ENCODE measurements at places on chromosomes 11 and 22. TPM values are rescaled to one million over a fixed set of nuclear protein-coding genes. Genes with fewer than 3 reads are reported as not detected.

UCP3 gene
- 2.0 TPM for total RNA-seq

SAA4 gene
- total RNA-seq = not detected

GTSE1 gene
- 2.4 TPM for total RNA-seq

F2 gene
- total RNA-seq = 0.57 TPM

CD248 gene
- total RNA-seq = 50.9 TPM

RAB36 gene
- total RNA-seq = 5.0 TPM

GRCh38 chr11:57566905-57567514, 462 bp downstream of the UBE2L6 start:
- no peak overlapping the region for H3K27ac ChIP-seq
- H3K27me3 ChIP-seq = no peaks in the 10 kb centered on the region
- peaks cover 9% of the 10 kb centered on the region for H3K4me1 ChIP-seq
- peak; percentile 7 for DNase-seq

DNA sequence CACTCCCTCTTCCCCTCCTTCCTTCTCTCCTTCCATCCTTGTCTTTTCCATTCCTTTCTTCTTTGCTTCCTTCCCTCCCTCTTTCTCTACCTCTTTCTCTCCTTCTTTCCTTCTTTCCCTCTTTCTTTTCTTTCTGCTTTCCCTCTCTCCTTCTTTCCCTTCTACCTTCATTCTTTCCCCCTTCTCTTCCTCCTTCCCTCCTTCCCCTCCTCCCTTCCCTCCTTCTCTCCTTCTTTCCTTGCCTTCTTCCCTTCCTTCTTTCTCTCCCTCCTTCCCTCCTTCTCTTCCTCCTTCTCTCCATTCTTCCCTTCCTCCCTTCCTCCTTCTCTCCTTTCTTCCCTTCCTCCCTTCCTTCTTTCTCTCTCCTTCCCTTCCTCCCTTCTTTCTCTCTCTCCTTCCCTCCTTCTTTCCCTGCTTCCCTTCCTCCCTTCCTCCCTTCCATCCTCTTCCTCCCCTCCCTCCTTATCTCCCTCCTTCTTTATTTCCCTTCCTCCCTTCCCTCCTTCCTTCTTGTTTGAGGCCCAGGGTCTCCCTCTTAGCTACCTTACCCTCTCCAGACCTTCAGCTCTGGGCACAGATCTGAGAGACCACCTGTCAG, 77.0 kb downstream of the BUD13 start:
- no peaks in the 10 kb centered on the region for H3K27me3 ChIP-seq
- no peaks in the 10 kb centered on the region for H3K36me3 ChIP-seq
- H3K4me1 ChIP-seq = no peaks in the 10 kb centered on the region
- no peak overlapping the region for H3K4me3 ChIP-seq
- no peak for DNase-seq
- H3K27ac ChIP-seq = no peak overlapping the region

DNA sequence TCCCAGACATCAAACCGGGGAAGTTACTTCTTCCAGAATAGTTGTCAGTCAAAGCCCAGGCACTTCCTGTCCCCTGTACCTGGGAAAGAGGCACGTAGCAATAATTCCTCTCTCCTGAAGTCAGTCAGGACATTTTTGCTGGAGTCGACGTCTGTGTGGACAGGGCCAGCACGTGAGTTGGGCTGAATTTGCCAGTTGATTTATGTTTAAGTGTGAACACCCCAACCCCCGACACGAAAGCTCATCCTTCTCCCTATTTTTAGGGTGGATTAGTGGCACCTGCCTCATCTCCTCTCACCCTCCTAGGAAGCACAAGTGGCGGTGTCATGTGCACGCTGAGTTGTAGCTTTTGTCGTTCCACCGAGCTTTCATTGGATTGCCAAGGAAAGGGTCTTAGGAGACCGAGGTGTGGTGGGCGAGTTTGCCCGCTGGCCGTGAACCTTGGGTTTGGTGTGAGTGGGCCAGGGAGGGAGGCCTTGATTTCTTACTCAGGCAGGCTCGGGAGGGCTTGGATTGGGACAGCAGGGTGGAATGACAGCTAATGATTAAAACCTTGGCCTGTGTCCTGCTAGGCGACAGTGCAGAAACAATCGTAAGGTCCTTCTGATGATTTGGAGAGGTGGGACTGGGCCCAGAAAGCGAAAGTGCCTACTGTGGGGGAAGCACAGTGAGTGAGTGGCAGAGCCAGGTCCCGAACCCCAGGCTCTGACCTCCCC, 87.0 kb upstream of the CRYBB3 start:
- H3K4me1 ChIP-seq = peaks cover 4% of the 10 kb centered on the region
- H3K27me3 ChIP-seq = no peaks in the 10 kb centered on the region
- no peaks in the 10 kb centered on the region for H3K36me3 ChIP-seq

DNA sequence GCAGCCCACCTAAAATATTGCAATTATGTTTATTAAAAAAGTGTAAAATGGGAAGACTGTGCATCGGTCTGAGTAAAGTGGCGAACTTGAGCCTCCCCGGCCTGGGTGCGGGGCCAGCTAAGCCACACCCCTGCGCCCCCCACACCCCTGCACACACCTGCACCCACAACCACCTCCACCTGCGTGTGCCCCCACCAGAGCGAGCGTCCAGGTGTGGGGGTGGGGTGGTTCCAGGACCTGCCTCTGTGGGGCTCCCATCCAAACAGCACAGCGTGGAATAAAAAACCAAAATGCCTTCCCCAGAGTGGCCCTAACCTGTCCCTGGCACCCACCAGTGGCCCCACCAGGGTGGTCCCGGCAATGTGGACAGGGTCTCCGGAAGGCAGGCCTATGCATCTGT, 30.1 kb upstream of the CARS1 start:
- peaks cover 9% of the 10 kb centered on the region for H3K4me1 ChIP-seq
- peaks cover 2% of the 10 kb centered on the region for H3K27me3 ChIP-seq
- no peak overlapping the region for H3K27ac ChIP-seq
- no peaks in the 10 kb centered on the region for H3K36me3 ChIP-seq
- H3K4me3 ChIP-seq = no peak overlapping the region

DNA sequence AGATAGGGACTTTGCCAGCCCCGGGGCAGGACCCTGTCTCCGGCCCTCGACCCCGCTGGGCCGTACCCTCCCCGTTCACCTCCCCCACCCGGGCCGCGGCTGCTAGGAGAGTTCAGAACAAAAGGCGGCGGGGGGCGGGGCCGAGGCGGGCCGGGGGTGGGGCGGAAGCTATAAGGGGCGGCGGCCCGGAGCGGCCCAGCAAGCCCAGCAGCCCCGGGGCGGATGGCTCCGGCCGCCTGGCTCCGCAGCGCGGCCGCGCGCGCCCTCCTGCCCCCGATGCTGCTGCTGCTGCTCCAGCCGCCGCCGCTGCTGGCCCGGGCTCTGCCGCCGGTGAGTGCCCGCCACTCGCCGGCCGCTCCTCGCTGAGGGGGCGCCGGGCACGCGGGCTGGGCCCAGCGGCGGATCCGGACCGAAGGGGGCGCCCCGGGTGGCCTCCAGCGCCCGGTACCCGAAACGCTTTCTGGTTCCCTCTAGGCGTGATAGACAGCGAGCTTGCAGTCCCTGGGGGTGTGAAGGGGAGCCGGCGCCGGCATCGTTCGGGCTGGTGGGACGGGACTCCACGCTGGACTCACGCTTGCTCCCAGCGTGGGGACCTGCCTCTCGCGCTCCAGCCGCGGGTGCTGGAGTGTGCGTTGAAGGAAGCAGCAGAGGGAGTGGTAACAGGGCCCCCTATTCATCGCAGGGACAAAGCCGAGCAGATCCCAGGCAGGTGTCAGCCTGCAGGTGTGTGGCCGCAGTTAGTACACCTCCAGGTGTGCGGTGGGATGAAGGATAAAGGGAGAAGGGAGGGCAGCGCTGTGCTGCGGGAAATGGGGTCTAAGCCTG, at the start of gene MMP11:
Gene MMP11 (plus strand): TSS at position 201 of the 825 bp plus-strand sequence. CDS start 22 bp downstream, at position 223.
- peaks cover 10% of the 10 kb centered on the region for H3K4me1 ChIP-seq
- DNase-seq = no peak
- H3K36me3 ChIP-seq = no peaks in the 10 kb centered on the region
- no peaks in the 10 kb centered on the region for H3K27me3 ChIP-seq
- no peak within 1 kb of the TSS for H3K27ac ChIP-seq
- peak within 1 kb of the TSS; percentile 49 for H3K4me3 ChIP-seq

DNA sequence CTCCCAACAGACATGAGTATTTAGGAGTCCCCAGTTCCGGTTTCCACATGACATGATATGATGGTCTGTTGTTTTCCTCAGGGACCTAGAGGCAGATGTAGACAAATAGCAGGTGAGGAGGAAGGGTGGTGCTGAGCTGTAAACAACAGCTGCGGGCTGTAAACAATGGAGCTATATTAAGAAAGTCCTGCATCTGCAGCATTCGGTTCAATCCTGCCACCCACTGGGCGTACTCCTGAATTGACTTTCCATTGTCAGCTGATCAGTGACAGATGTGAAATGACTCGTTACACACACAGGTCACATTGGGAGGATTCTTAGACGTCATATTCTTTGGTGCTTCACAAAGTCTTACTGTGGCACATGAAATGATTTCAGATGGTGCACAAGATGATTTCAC, 26.8 kb upstream of the RAG1 start:
- H3K4me3 ChIP-seq = no peak overlapping the region
- no peaks in the 10 kb centered on the region for H3K36me3 ChIP-seq
- H3K27me3 ChIP-seq = peaks cover 2% of the 10 kb centered on the region
- H3K27ac ChIP-seq = no peak overlapping the region
- DNase-seq = peak; percentile 24

DNA sequence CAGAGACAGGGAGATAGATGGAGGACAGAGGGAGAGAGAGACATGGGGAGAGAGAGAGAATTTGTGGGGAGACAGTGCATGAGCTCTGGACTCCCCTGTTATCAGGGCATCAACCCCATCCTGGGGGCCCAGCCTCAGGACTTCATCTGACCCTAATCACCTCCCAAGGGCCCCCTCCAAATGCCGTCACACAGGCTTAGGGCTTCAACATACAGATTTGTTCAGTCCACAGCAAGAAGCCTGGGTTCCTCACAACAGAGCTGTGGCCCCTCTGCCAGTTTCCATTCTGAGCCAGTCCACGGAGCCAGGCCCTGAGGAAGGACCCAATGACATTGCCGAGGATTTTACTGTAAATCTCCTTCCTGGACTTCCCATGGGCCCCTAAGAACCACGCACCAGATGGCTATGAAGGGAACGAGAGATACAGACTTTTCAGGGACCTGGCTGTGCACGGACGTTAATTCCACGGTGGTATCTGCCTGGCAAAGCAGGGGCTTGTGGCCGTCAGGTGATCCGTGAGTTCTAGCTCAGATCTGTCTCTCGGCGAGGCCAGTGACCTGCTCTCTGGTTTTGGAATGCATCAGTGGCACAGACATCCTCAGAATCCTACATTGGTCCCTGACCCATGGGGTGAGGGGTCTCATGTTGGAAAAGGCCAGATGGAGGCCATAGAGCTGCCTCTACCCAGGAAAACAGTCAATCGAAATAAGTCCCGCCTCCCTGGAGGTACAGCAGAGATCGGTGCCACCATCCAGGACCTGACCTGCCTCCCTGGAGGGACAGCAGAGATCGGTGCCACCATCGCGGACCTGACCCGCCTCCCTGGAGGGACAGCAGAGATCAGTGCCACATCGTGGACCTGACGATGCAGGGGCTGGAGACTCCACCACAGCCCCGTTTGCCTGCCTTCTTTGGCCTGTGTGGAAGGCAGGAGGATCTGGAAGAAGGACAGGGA, 8.7 kb upstream of the B4GALNT4 start:
- no peak overlapping the region for H3K4me3 ChIP-seq
- H3K27ac ChIP-seq = no peak overlapping the region
- H3K36me3 ChIP-seq = no peaks in the 10 kb centered on the region
- peaks cover 2% of the 10 kb centered on the region for H3K4me1 ChIP-seq
- H3K27me3 ChIP-seq = no peaks in the 10 kb centered on the region

- H3K27me3 ChIP-seq = no peaks in the 10 kb centered on the region
- DNase-seq = peak; percentile 63
- no peaks in the 10 kb centered on the region for H3K4me1 ChIP-seq
- peaks cover 15% of the 10 kb centered on the region for H3K36me3 ChIP-seq
Measured at GRCh38 chr11:17129003-17129402, 51.5 kb upstream of the RPS13 start.

- H3K27ac ChIP-seq = no peak overlapping the region
- H3K36me3 ChIP-seq = peaks cover 22% of the 10 kb centered on the region
- no peak for DNase-seq
Measured at GRCh38 chr11:85661972-85662664, 2.8 kb downstream of the CREBZF start.

DNA sequence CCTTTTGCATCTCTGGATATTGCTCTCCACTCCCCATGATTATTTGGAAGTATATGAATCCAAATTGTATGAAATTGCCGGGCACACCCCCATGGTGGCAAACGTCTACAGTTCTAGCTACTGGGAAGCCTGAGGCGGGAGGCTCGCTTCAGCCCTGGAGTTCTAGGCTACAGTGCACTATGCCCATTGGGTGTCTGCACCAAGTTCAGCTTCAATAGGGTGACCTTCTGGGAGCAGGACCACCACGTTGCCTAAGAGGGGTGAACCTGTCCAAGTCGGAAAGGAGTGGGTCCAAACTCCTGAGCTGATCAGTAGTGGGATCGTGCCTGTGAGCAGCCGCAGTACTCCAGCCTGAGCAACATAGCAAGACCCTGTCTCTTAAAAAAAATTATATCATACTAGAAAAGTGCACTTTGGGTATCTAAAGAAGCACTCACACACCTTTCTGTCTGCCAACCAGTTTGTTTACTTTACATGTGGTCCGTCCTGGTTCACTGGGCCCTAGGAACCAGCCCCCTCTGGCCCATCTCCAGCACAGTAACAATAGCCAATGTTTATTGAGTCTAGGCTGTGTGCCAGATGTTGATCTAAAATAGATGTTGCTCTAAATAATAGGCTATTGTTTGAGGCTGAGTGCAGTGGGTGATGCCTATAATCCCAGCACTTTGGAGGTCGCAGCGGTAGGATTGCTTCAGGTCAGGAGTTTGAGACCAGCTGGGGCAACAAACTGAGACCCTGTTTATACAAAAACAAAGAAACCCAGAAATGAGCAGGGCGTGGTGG, 16.4 kb upstream of the KAT5 start:
- H3K4me3 ChIP-seq = no peak overlapping the region
- no peak overlapping the region for H3K27ac ChIP-seq
- H3K4me1 ChIP-seq = no peaks in the 10 kb centered on the region

DNA sequence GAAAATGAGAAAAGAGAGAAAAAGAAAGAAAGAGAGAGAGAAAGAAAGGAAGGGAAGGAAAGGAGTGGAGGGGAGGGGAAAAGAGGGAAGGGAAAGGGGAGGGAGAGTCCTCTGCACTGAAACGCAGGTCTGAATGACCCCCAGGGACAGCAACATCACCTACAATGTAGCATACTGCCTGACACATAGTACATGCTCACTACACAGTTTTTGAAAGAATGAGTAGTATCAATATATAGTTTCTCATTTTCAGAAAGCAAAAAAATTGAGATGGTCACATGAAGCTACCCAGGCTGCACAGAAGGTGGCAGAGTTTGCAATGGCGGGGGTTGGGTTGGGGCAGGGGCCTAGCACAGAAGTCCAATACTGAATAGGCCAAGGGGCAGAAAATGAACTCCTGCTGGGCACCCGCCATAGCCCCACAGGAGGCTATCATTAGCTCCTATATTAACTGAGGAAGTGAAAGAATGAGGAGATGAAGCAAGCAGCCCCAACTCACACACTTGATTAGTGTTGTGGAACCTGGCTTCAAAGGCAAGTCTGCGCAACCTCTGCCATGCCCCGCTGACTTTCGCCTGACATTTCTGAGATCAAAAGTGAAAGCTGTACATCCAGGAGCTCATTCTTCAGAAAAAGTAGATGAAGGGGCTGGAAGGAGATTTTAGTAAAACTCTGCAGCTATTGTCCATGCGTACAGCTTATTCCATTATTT, 241.2 kb upstream of the SYN3 start:
- no peak overlapping the region for H3K27ac ChIP-seq
- no peaks in the 10 kb centered on the region for H3K4me1 ChIP-seq
- H3K4me3 ChIP-seq = no peak overlapping the region
- DNase-seq = no peak
- no peaks in the 10 kb centered on the region for H3K27me3 ChIP-seq

GRCh38 chr11:96748639-96749370, 359.0 kb downstream of the JRKL start:
- no peaks in the 10 kb centered on the region for H3K36me3 ChIP-seq
- H3K27me3 ChIP-seq = no peaks in the 10 kb centered on the region
- peaks cover 6% of the 10 kb centered on the region for H3K4me1 ChIP-seq
- H3K4me3 ChIP-seq = no peak overlapping the region
- H3K27ac ChIP-seq = peak overlapping the region; percentile 22
